ENCODE measurements at places on chromosomes 2 and 18. TPM values are rescaled to one million over a fixed set of nuclear protein-coding genes. Genes with fewer than 3 reads are reported as not detected.

CNTNAP5 gene
- 0.03 TPM for polyA plus RNA-seq

GGCX gene
- 19.7 TPM for polyA plus RNA-seq

DNA sequence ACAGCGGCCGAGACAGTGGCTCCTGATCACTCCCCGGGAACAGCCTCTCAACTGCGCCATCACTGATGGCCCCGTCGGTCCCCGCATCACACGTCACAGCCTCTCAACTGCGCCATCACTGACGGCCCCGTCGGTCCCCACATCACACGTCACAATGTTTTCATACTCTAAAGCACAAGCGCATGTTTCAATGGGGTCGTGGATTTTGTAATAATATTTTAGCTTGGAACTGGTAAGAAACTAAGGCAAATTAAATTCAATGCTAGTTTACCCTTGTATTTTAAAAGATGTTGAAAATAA lies 44.2 kb upstream of the CTDP1 start:
- DNase-seq: no peak

GRCh38 chr2:173272849-173273248 lies 81.8 kb upstream of the CDCA7 start:
- no peak for DNase-seq

- DNase-seq: no peak
Observed at GRCh38 chr2:226483143-226483542, 316.5 kb downstream of the IRS1 start.

- DNase-seq: no peak
Observed at GRCh38 chr2:182066400-182067087, 80.9 kb downstream of the PPP1R1C start.

GRCh38 chr2:96148410-96149217 lies 3.4 kb upstream of the DUSP2 start:
- no peak for DNase-seq
